ENCODE measurements at places on chromosomes 7 and 10. TPM values are rescaled to one million over a fixed set of nuclear protein-coding genes. Genes with fewer than 3 reads are reported as not detected.

CLCN1 gene
- not detected for polyA plus RNA-seq

TRPV6 gene
- not detected for polyA plus RNA-seq

- no peak for DNase-seq
Observed at GRCh38 chr10:3516234-3516922, 268.6 kb downstream of the KLF6 start.

DNA sequence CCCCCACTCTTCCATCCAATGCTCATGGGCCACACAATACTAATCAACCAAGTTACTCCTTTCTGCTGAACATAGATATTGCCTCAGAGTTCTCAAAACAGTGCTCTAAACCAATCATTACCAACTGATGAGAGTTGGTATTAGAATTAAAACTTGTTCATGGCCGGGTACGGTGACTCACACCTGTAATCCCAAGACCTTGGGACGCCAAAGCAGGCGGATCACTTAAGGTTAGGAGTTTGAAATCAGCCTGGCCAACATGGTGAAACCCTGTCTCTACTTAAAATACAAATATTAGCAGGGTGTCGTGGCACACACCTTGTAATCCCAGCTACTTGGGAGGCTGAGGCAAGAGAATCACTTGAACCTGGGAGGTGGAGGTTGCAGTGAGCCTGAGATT lies 8.2 kb downstream of the TM9SF3 start:
- DNase-seq = no peak

Measured in heart left ventricle (tissue), 16 donors.